ENCODE measurements at places on chromosomes 6 and 20.

GRCh38 chr6:161850562-161850961, 576.7 kb upstream of the AGPAT4 start:
- no peak for DNase-seq

- DNase-seq = no peak
Observed at GRCh38 chr20:53354314-53354713, 239.3 kb downstream of the ZNF217 start.

DNA sequence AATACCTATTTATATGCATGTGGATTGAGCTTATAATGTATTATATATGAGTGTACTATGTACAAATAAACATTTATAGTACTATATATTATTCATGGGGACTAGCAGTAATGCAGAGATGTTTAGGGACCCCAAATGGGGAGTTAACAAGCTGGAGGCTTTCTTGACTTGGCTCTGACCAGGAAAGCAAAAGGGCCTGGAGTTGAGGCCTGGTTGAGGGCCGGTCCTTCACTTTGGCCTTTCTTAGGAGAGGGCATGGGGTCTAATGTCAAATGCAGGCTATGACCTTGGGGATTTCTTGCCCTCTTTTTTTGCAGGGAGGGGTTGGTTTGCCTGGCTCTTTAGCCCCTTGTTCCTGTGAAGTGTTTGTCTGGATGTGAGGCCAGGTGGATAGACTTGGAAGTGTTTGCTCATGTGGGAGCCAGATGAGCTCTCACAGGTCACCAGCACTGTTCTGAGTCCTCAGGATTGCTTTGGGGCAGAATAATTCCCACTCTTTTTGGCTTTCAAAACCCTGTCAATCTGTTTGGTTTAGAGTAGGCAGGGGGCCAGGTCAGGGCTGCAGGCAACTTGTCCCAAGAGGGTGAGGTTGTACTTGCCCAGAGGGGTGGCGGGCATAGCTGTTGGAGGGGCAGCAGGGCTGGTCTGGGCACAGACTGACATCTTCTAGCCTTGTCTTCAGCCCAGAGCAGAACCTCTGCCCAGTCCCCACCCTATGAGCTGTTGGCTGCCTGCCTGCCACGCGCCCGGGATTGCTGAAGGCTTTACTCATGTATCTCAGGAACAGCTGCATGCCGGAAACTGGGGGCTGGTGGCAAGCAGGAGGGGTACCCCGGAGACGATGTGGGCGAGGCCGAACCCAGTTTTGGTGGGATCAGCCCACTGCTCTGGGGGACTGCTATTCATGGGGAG, 14.6 kb downstream of the TJAP1 start:
- DNase-seq = no peak

DNA sequence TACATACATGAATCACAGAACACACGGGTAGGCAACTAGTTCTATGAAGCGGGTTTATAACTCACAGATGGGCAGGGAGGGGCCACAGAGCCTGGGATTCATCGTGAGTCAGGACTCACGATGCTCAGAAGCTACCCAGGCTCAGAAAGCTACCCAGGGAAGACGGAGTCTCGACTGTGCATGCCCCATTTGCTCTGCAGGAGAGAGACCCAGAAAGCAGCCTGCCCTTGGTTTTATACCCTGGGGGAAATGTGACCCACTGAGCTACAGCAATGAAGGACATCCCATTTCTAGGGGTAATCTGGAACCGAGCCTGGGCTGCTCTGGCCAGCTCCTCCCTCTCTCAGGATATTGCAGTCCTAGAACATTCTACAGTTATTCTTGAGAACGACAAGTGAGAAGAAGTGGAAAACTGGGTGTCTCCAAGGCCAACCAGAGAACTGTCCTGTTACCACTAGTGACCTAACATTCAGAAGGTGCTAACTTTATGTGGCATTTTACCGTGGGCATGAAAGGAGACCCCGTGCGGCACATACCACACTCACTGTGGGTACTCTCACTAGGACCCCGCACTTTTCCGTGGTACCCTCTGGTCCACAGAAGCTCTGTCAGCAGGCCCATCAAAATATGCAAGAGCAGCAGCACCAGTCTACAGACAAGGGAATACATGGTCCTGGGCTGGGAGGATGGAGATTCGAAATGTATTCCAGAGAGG, 201.9 kb upstream of the PMEPA1 start:
- no peak for DNase-seq

DNA sequence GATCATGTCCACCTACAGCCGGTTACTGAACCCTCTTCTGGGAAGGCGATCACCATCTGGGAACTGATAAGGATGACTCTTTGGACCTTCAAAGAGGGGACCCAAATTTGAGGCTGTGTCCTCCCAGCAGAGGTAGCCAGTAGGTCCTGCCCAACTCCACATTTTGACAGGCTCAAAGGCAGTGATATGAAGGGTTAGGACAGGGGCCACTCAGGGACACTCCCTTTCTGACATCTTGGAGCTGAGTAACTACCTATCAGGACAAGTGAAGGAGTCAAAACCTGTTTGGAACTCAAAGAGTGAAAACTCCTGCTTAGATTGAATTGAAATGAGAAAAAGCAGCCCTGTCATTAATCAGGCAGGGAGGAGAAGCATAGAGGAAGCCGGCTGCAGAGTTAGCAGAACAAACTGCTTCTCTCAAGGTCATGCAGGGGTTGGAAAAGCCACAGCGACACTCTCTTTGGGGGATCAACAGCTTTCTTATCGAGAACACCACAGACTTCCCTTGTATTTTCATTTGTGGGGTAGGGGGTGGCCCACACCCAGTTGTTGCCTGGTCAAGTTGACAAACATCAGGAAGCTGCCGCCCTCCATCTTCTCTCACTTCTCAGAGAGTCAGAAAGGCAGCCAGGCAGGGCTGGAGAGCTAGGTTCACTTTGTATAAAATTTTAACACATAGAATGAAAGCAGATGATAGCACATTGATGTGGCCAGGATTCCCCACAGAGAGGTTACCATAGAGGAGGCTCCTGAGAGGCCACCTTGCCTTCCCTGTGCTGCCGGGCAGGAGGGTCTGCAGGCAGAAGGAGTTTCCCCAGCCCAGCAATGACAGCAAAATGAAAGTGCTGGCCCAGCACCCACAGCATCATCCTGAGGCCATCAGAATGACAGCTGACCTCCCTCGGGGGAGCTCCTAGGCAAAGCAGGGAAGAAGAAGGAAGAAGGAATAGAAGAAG, 47.6 kb downstream of the AGPAT4 start:
- peak; percentile 25 for DNase-seq

DNA sequence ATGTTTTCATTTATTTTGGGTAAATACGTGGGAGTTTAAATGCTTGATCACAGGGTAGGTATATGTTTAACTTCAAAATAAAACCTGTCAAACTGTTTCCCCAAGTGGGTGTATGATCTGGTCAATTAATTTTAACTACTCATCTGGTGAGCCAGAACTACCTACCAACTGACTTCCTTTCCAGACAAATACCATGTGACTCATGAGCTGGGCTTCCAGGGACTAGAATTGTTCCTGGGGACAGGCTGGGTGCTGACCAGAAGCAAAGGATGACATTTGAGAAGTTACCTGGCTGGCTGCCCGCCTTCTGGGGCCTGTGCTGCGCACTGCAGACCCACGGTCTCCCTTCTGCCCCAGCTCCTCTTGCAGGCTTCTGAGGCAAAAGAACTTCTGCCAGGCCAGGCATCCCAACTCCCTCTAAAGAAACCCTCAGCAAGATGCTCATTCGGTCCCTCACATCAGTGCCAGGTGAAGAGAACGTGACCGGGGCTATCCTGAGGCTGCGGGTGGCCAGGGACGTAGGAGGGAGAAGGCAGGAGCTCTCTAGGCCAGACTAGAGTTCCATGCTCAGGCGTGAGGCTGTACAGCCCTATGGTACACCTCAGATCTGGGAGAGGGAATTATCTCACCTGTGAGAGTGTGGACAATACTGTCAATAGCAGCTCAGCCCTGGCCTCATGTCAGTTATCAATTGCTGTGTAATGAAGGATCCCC, 103.6 kb downstream of the JPH2 start:
- no peak for DNase-seq

DNA sequence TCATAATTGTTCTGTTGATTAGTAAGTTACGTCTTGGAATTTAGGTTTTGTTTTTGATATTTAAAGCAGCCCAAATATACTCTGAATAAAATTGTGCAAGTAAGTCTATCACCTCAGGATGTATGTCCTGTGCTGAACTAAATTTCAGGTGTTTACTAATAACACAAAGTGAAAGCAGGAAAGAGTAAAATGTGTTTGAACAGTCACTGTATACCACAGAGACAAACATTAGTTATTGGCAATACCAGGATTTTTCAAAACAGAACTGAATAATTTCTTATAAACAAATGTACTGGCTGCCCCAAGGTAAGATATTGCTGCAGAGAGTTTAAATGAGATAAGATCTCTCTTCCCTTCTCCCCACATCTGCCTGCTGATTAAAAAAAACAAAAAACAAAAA, 404.7 kb upstream of the RUNX2 start:
- peak; percentile 37 for DNase-seq

GRCh38 chr20:44703183-44703925, 11.8 kb upstream of the CCN5 start:
- DNase-seq = no peak

DNA sequence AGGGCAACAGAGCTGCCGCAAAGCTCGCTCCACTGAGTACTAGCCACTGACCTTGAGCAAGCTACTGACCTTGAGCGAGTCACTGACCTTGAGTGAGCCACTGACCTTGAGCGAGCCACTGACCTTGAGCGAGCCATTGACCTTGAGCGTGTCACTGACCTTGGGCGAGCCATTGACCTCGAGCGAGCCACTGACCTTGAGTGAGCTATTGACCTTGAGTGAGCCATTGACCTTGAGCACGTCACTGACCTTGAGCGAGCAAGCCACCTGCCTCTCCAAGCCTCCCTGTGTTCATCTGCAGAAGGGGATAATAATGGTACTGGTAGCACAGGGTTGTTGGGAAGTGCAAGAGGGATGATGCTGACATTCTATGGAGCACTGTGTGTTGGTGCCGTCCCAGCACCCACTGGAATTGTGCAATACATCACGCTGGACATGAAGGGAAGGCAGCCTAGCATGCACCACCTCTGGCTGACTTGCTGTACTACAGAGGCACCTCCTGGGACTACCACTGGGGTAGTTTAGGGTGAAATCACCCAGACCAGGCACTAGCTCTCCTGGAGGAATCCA, 60.2 kb downstream of the CTCFL start:
- DNase-seq = no peak

- no peak for DNase-seq
Observed at GRCh38 chr6:168052291-168052891, 26.6 kb downstream of the FRMD1 start.

GRCh38 chr20:49706630-49707091, 7.0 kb downstream of the B4GALT5 start:
- no peak for DNase-seq

DNA sequence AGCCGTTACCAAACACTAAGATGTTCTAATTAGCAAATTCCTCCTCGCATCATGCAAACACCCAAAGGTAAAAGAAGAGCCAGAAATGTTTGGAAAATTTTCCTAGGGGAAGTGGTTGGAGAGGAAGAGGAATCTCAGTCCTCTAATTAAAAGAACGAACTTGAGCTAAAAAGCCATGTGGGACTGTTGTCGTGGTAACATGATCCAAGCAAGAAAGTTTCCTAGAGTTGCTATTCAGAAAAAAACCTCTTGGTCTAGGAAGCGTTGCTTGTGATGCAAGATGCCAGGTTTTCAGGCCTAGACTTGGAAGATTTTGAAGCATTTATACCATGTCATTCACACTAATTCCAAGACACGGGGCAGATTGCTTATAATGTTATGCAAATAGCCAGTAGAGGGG, 106.8 kb upstream of the DOK5 start:
- DNase-seq = no peak

GRCh38 chr20:57245997-57246396, 20.4 kb downstream of the BMP7 start:
- no peak for DNase-seq

DNA sequence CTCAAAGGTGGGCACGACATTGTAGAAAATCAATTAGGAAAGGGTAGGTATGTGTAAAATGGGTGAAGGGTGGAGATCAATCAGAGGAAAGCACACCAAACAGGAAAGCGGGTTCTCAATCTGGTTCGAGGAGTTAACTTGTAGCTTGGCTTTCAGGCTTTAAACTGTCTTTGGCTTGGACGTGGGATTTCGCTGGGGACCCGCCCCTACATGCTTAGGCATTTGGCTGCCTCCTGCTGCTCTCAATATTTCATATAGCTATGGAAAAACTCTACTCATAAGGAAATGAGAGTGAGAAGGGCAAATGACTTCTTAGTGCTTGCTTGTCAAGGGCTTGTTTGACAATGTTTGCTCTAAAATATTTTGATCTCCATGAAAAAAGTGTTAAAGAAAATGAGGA, 38.1 kb upstream of the PDE7B start:
- DNase-seq = no peak

DNA sequence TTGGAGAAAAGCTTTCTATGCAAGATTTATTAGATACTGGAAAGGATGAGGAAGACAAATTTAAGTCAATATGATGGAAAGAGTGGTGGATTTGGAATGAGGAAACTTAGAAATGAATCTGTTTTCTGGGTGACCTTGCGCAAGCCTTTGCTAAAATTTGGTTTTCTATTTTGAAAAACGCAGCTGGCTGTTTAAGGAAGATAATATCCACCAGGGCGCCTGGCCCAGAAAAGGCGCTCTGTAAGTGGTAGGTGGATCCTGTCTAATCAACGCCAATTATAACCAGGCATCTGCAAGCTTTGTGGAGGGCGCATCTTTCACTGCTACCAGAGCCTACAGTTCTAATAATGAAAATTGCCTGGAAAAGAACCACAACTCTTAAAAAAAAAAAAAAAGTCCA, 398 bp upstream of the SPATS1 start:
- DNase-seq = no peak

- no peak for DNase-seq
Observed at GRCh38 chr6:130320908-130321307, 44.9 kb upstream of the TMEM200A start.

- DNase-seq = no peak
Observed at GRCh38 chr20:62920039-62920645, 6.2 kb downstream of the DIDO1 start.

- no peak for DNase-seq
Observed at GRCh38 chr6:102798636-102799035, 1405.1 kb downstream of the GRIK2 start.

- DNase-seq = no peak
Observed at GRCh38 chr6:169099411-169100202, 154.0 kb downstream of the THBS2 start.

DNA sequence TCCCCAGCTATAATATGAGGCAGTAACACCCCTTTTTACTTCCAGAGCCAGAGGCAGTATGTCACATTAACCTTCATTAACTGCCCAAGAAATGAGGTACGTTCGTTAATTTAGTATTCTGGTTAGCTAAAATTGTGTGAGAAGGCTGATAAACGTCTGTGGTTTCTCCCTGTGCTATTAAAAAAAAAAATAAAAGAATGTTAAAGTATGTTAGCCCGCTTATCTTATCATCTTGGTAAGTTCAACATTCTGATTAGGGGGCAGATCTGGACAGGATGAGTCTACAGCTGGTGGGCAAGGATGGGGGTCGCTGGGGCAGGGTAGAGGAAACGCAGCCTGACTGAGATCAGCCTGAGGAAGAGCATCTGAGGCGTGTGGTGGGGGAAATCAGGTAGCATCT, 154.0 kb downstream of the PRL start:
- DNase-seq = no peak

All from CD4-positive, alpha-beta T cell treated with Interleukin-15 for 4 hours (primary cell).